ENCODE measurements at places on chromosomes 7 and 10. TPM values are rescaled to one million over a fixed set of nuclear protein-coding genes. Genes with fewer than 3 reads are reported as not detected.

Gene CYP2E1
- total RNA-seq, result 0.26 TPM

Gene ATOH7
- total RNA-seq, result not detected

Gene TMEM236
- 0.43 TPM for total RNA-seq

Gene TRRAP
- total RNA-seq, result 16.8 TPM

Gene ZNF804B
- not detected for total RNA-seq

Gene CNNM1
- total RNA-seq, result under 0.01 TPM

Gene BLOC1S2
- total RNA-seq, result 39.3 TPM

Gene TWIST1
- total RNA-seq, result 0.87 TPM

Gene GIMAP1
- 21.1 TPM for total RNA-seq

Gene ADIRF
- 47.5 TPM for total RNA-seq

Gene C7orf33
- total RNA-seq, result not detected

Gene SDK1
- 0.76 TPM for total RNA-seq

Gene XPNPEP1
- 193 TPM for total RNA-seq

Gene PTPN20
- total RNA-seq, result 0.11 TPM

Gene TLX1
- not detected for total RNA-seq

Gene GRID2IP
- total RNA-seq, result 0.09 TPM

Gene TMEM184A
- total RNA-seq, result under 0.01 TPM

Gene SNX10
- 1.2 TPM for total RNA-seq

All from dermis lymphatic vessel endothelial cell (primary cell).